NCI-H1105 (cell line): ENCODE measurements at places on chromosomes 1 and 21.

DNA sequence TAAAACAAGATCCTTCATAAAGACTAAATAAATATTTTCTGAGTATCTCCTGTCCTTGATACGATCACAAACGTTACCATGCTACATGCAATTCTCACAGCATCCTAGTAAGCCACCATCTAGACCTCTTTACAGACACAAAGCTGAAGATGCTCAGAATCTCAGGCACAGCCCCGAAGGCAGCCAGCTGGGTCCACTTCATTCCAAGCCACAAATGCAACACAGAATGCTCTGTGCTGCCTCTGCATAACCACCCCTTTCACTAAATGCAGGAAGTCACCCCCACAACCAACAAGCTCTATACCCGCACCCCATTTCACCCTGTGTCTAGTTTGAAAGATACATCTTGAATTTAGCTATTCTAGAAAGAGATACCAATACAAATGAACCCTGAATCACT, 12.9 kb downstream of the RCAN1 start:
- no peak for DNase-seq

GRCh38 chr1:107820801-107821200, 144.2 kb downstream of the VAV3 start:
- no peak for DNase-seq

DNA sequence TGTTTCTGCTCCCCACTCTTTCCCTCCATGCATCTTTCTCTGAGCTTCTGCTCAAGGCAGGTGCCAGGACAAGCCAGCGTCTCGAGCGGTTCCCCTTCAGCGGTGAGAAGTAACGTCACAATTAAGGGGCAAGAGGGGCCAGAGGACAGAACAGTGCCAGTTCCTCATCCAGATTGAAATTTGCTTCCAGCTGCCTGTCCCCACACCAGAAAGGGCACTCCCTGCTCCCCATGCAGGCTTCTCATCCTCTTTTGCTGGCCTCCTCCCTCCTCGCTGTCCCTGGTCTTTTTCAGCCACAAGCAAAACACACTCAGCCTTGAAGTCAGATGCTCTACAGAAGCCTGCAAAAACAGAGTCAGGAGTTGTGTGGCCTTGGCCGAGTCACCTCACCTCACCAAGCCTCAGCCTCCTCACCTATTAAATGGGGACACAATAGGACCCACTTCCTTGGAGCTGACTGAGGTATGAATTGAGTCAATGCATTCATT, 35.0 kb upstream of the ECE1 start:
- DNase-seq: no peak

DNA sequence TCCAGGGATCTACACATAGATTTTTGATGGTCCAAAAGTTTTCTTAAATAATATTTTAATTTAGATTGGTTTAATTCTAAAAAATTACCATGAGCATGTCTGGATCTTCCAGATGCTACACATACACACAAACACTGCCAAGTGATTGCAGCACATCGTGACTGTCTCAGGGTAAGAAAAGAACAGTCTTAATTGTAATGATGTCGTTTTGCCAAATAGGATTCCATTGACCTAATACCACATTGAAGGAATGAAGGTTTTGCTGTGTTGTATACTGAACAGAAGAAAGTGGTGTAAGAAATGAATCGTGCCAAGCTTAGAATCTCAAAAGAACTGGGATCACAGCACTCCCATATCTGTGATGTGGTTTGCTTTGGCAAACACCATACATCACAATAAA, 633.3 kb upstream of the CAMK1G start:
- no peak for DNase-seq

GRCh38 chr1:9174243-9174642, 45.3 kb upstream of the GPR157 start:
- no peak for DNase-seq

GRCh38 chr1:9059891-9060744, 9.3 kb downstream of the SLC2A5 start:
- DNase-seq: no peak

DNA sequence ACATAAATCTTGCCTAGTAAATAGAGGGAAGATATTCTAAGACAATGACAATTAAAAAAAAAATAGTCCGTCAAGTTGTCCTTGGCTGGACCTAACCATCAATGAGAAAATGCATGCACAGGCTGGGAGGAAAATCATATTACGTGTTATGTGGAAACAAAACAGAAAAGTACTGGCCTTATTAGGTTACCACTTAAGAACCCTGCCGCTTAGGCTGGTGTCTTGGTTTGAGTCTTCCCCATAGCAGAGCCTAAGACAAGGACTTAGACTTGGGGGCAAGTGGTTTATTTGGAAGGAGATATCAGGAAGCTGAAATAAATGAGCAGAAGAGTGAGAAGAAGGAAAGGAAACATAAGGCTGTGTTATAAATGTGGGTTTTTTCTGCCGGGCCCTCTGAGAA, 186.4 kb downstream of the MRPL39 start:
- no peak for DNase-seq

DNA sequence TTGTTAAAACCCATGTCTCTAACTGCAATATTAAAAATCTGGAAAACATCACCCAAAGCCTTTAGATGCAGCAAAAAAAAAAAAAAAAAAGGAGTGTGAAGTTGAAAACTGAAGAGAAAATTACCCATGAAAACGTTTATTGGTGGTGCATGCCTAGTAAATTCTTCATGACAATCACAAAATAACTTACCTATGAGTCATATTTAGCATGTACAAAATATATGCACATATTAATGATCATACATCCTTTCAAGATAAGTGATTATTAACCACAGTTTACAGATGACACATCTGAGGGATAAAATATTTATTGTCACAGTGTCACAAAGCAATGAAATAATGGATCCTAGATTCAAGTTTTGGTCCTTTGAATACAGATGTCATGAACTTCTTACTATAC, 505.2 kb upstream of the NR5A2 start:
- DNase-seq: no peak
